ENCODE measurements at places on chromosomes 12 and 14. TPM values are rescaled to one million over a fixed set of nuclear protein-coding genes. Genes with fewer than 3 reads are reported as not detected.

FOXG1 gene
- polyA plus RNA-seq: not detected

GLIPR1L2 gene
- 1.4 TPM for polyA plus RNA-seq

OVCH1 gene
- polyA plus RNA-seq: not detected

GARIN6 gene
- not detected for polyA plus RNA-seq

HOXC12 gene
- polyA plus RNA-seq: not detected

SDR9C7 gene
- polyA plus RNA-seq: not detected

TMEM119 gene
- polyA plus RNA-seq: 0.21 TPM

SLC22A17 gene
- polyA plus RNA-seq: 5.5 TPM

IKZF4 gene
- polyA plus RNA-seq: 0.53 TPM

INHBE gene
- not detected for polyA plus RNA-seq

NFE2 gene
- 0.14 TPM for polyA plus RNA-seq

OAS1 gene
- polyA plus RNA-seq: 22.9 TPM

RASSF8 gene
- polyA plus RNA-seq: not detected

ANKS1B gene
- not detected for polyA plus RNA-seq

DNA sequence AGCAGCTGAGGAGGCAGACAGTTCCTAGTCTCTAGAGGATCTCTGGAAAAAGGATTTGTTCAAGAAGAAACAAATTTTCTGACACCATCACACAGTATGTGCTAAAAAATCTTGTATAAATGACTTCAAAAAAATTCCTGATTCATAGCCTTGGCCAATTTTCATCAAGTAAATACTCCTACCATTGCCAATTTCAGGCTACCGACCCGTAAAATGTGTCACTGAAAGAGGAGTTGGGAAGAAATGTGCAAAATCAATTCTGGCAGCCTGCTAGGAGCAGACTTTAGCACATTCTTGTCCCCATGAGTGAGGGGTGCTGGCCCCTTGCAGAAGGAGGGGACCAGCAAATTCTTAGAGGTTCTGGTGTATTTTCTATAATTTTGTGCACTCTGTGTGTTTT lies 109.4 kb downstream of the TMEM30B start:
- no peak for DNase-seq

- no peak for DNase-seq
Measured at GRCh38 chr12:111841236-111841749, 735 bp upstream of the MAPKAPK5 start.

DNA sequence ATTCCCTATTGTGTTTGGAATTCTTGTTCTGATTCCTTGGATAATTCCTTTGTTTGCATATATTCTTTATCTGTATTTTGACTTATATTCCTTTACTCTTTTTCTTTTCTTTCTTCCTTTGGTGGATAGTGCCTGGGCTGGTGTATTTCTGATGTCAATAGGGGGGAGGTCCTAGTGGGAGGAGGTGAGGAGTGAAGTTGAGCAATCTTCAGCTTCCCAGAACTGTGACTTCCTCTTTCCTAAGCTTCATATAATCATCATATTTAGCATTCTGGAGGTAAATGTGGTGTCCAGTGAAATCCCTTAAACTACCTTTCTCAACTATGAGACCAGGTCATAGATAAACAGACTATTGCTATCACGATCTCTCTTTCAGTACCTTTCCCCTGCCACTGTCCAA lies 29.6 kb upstream of the TBPL2 start:
- DNase-seq: no peak

DNA sequence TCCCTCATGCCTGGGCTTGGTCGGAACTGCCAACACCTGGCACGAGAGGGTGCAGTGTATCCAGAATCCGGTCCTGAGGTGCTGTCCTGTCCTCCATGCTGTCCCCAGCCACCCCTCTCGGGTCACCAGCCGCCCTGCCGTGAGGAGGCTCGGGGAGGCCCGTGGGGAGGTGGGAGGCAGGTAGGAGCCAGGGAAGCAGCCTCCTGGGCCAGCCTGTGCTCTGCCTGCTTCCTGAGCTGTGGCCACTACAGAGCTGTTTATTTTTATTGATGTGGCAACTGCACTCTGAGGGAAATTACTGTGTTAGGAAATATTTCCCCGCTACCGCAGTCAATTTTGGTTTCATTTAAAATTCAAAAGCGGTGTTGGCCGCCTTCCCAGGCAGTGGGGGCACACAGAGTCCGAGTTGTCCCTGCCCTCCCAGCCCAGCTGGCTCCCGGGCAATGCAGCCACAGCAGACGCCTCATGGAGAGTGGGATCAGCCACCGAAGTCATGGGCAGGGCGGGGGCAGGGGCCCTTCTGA lies 18.3 kb downstream of the NOC4L start:
- DNase-seq: peak; percentile 4

- no peak for DNase-seq
Measured at GRCh38 chr12:23446746-23447145, 502.7 kb downstream of the SOX5 start.

GRCh38 chr12:132305991-132306884 lies 23.2 kb downstream of the GALNT9 start:
- no peak for DNase-seq

DNA sequence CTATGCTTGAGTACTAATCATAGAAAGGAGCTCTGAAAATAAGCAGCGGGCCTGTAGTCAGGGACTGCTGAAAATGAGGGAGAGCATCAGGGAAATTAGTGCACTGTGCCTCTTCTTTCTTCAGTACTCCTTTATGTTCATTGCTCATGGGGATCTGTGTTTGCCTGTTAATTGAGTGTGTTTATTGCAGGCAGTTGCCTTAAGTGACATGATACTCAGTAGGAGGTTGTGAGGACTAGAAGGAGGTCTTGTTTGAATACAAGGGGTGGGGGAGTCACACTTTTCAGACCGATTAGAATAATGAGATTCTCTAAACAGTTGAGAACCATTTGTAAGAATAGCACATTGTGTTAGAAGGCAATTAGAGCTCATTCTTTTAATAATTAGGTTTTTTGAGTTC lies 102.6 kb upstream of the SLCO1C1 start:
- DNase-seq: no peak

GRCh38 chr12:5083955-5084849 lies 40.5 kb downstream of the KCNA5 start:
- no peak for DNase-seq

- DNase-seq: no peak
Measured at GRCh38 chr14:85180876-85181275, 349.1 kb upstream of the FLRT2 start.

GRCh38 chr14:88212691-88213090 lies 110.4 kb downstream of the KCNK10 start:
- DNase-seq: no peak

- DNase-seq: no peak
Measured at GRCh38 chr12:19239616-19240234, 110.2 kb downstream of the PLEKHA5 start.

GRCh38 chr14:73426877-73427276 lies 31.5 kb downstream of the NUMB start:
- DNase-seq: no peak

GRCh38 chr14:90388437-90388836 lies 8.4 kb upstream of the CALM1 start:
- DNase-seq: no peak

DNA sequence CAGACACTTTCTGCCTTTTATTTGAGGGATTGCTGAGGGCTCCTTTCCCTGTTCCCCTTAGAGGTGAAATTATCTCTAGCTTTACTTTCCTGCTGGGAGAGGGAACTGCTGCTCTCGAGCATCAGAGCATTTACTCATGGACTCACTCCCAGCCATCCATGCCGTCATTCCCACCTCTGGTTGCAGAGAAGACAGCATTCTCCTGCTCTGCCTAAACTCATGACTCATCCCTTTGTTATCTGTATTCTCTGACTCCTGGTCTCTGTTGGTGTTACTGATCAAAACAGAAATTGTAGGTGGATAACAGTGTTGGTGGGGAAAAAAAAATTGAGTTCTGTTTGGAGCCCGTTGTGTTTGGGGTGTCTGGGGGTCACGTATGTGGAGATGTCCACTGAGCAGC lies 159.3 kb downstream of the TTC8 start:
- no peak for DNase-seq

DNA sequence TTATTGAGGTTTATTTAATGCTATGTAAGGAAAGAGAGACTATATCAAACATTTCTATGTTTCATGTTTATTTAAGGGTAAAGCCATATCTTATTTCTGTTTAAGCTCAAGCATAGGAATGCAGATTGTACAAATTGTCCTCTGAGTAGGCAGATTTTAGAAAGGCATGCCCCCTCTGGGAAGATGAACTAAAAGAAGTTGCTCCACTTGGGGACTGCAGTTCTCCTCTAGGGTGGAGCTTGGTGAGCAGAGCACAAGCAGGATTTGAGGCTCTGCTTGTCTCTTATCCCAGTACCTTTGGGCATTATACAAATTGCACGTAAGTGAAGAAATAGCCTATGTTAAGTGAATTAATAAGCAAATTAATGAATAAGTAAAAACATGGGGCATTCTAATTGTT lies 96.2 kb upstream of the PDE3A start:
- DNase-seq: no peak

DNA sequence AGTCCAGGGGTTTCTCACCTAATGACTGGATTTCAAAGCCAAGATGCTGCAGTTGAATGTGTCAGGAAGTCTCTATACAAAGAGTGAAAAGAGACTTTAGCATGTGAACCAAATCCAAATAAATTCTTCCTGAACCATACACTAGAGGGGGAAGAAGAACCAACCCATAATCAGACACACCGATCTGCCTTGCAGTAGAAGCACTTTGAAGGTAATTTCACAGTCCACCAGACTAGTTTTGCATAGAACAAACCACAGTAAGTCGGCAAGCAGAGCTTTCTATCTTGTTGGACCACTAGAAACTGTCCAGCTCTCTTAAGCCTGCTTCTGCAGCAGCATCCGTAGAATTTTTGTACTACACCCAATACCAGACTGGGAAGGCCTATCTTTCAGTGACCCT lies 39.3 kb downstream of the FIGNL2 start:
- DNase-seq: no peak

GRCh38 chr14:69763761-69764510 lies 3.0 kb upstream of the SRSF5 start:
- DNase-seq: no peak

GRCh38 chr12:1122786-1123185 lies 131.8 kb downstream of the ERC1 start:
- DNase-seq: peak; percentile 42

GRCh38 chr12:54653025-54653424 lies 4.9 kb upstream of the DCD start:
- no peak for DNase-seq

DNA sequence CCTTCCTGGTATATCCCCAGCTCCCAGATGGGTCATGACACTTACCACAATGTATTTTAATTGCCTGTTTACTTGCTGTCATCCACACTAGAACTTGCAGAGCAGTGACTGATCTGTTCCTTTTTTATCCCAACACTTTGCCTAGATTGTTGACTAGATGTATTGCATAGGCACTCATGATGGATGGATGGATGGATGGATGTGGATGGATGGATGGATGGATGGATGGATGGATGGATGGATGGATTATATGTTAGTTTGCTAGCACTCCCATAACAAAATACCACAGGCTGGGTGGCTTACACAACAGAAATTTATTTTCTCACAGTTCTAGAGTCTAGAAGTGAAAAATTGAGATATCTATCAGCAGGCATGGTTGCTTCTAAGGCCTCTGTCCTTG lies 8.7 kb upstream of the CKAP4 start:
- no peak for DNase-seq

DNA sequence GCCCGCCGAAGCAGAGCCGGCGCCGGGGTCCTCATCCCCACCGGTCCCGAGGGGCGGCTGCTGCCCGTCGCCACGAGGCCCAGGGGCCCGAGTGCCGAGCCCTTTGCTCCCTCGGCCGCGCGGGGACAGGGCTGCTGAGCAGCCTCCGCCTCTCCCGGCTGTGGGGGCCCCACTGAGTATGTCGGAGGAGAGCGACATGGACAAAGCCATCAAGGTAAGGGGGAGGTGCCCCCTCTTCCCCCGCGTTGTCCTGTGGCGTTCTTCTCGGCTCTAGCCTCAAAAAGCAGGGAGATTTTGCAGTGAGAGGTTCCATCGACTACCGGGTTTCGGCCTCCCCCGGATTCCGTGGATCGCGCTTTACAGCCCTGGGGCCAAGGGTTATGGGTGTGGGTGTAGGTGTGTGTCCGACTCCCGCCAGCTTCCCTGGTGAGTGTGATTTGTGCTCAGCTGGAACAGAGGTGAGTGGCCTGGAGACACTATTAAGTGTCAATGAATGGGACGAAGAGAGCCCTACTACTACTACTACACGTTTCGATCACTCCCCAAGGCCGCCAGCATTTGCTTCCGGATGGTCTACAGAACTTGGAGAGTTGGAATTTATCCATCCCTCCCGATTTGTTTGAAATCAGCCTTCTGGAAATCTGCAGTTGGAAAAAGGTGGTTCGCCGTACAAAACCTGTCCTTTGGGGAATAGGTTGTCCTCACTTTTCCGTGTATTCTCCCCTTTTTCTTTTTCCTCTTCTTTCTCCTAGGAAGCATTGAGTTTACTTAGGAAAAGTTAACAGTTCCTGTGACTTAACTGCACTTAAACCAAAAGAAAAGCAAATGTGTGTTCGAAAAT lies 748 bp downstream of the MAPKAPK5 start:
- DNase-seq: no peak

GRCh38 chr12:9667403-9668160 lies 1.9 kb upstream of the CLEC2D start:
- no peak for DNase-seq

DNA sequence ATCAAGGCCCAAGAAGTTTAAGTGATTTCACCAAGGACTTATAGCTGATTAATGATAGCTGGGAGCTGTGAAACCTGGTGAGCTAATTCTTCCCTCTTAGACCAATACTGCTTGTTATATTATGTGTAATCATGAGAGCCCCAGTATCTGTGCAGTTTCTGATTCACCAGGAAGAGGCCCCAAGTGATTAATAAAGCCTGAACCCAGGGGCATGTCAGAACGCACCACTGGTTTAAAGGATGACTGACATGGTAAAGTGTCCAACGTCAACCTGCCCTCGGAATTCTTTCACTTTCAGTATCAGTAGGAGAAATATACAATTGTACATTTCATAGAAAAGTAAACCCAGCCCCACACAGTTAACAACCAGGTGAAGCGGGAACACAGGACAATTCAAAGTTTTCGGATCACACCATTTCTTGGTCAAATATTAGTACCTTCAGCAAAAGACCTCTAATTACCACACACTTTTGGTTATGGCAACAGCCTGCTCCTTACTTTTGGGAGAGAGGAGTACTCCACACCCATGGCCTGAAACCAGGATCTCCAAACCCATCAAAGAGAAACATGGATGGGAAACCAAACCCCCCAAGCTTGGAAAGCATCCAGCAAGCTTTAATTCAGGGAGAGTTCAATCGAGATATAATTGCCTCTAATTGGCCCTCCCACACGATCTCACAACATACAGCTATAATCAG lies 28.5 kb downstream of the TMCC3 start:
- peak; percentile 13 for DNase-seq

DNA sequence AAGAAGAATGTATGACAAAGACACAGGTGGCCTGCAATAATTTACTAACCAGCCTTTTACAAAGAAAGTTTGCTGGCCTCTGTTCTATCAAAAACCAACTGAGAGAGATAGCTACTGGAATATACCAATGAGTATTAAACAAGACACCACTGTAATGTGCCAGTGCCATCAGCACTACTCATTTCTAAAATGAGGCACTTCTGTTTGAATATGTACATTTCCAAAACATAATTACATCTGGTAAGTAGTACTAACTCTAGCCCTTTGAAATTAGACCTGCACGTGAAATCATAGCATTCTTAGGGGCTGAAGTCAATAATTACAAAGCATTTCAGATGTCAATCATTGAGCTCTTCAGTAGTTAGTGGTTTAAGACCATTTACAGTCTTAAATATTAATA lies 6.9 kb upstream of the SYCP3 start:
- DNase-seq: no peak

GRCh38 chr14:94157197-94157596 lies 16.9 kb upstream of the PPP4R4 start:
- DNase-seq: no peak
